ENCODE measurements at places on chromosomes 5 and 9. TPM values are rescaled to one million over a fixed set of nuclear protein-coding genes. Genes with fewer than 3 reads are reported as not detected.

FGFR4 gene
- under 0.01 TPM for total RNA-seq

KIF4B gene
- not detected for total RNA-seq

ENTREP1 gene
- 0.59 TPM for total RNA-seq

OR1J1 gene
- total RNA-seq, result not detected

PDGFRB gene
- total RNA-seq, result 60.2 TPM

CDC23 gene
- total RNA-seq, result 7.1 TPM

TAS2R1 gene
- total RNA-seq, result not detected

FCN1 gene
- total RNA-seq, result 3.6 TPM

TAF11L10 gene
- total RNA-seq, result not detected

ANKRD31 gene
- total RNA-seq, result not detected

TSLP gene
- 1.7 TPM for total RNA-seq

BTNL9 gene
- total RNA-seq, result 18.7 TPM

ITGA2 gene
- 2.1 TPM for total RNA-seq

IL3 gene
- not detected for total RNA-seq

NUTM2G gene
- total RNA-seq, result not detected

ANGPTL2 gene
- 27.5 TPM for total RNA-seq

CCL27 gene
- total RNA-seq, result not detected

STKLD1 gene
- total RNA-seq, result 1.7 TPM

CCL28 gene
- total RNA-seq, result 4.1 TPM

SLC6A19 gene
- total RNA-seq, result under 0.01 TPM

BRD8 gene
- 69.8 TPM for total RNA-seq

DNAH5 gene
- under 0.01 TPM for total RNA-seq

IL4 gene
- total RNA-seq, result not detected

MYOZ3 gene
- 69.1 TPM for total RNA-seq

TRMO gene
- total RNA-seq, result 14.1 TPM

WNK2 gene
- total RNA-seq, result 23.5 TPM

HAVCR2 gene
- total RNA-seq, result 2.3 TPM

Data from uterus (tissue), 4 donors.